Posterior vena cava (tissue), 2 donors: ENCODE measurements at places on chromosomes 13 and 19.

GRCh38 chr13:109026266-109026665 lies 396.9 kb downstream of the MYO16 start:
- DNase-seq: no peak

DNA sequence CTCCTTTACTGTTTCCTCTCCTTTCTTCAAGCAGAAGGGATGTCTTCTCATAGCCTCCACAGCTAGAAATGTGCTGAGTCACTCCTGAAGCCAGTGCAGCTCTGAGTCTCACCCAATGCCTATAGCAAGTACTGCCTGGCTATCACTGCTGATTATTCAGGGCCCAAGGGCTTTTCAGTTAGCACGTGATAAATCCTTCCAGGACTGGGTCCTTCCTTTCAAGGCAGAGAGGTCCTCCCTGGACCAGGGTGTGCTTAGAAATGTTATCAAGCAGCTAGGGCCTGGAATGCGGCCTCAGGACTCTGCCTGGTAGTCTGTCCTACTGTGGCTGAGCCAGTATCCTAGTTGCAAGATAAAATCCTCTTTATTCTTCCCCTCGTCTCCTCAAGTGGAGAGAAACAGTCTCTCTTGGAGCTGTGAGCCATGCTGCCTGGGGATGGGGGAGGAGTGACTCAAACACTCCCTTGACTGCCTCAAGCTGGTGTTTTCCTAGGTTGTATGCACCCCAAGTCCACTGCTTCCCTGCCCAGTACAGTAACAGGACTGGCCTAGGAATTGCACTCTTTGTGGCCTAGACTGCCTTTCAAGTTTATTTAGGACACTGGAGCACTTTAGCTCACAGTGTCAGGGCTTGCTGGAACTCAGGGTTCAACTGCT lies 198.7 kb upstream of the SERP2 start:
- DNase-seq: no peak

- no peak for DNase-seq
Measured at GRCh38 chr13:35787937-35788336, 311.4 kb upstream of the MAB21L1 start.

DNA sequence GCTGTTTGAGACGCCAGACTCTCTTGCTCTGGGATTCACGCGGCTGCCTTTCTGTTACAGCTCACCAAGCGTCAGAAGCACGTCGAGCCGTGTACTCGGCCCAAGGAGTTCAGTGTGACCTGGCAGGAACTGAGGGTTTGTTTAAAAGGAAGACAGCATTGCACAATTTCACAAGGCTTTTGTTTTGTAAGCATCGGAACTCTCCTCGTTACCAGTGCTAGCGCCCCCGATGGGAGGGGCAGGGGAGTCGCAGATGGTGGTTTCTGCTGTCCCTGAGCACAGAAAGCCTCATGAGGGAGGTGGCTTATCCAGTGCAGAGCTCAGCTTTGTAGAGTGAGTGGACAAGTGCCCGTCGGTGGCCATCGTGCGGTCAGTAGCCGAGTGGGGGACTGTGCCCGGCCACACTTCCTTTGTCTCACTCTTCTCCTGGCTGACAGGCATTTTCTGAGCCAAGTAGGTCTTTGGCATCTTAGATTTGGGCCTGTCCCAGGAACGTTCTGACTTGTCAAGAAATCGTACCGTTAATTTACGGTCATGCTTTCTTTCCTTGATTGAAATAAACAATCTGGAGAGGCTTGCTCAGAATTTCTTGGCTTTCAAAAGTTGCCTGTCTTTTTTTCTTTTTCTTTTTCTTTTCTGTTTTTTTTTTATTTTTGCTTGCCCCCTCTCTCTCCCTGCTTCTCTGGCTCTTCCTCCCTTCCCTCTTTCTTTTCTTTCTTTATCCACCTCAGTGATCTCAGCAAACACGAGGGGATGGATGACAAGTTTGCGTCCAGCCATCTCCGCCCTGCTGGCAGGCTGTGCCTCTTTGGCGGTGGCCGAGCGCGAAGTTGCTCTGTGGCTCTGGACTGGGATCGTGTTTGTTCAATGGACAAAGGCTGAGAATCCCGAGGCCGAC lies 7.7 kb downstream of the KDM4B start:
- DNase-seq: peak; percentile 94

DNA sequence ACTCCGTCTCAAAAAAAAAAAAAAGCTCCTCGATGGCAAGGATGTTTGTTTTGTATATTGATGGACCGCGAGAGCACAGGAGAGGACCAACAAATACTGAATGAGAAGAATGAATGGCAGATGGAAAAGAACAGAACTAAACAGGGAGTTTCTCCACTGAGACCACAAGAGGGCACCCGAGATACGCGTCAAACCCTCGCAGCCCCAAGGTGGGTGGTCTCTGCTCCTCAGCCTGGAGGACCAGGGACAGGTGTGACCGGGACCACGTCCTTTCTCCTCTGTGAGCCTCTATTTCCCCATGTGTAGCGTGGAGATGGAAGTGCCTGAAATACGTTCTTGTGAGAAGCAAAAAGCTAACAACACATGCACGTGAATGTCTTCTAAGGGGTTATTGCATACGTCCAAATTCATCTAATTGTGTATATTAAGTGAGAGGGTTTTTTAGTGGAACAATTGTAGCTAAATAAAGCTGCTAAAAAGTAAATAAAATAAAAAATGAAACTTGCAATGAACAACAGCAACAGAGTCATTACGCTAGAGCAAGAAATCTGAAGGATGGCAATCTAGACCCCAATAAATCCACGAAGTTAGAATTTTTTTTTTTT lies 8.3 kb upstream of the CDC42EP5 start:
- peak; percentile 64 for DNase-seq

- no peak for DNase-seq
Measured at GRCh38 chr13:88005188-88005587, 334.0 kb downstream of the SLITRK5 start.

GRCh38 chr13:38369058-38369457 lies 19.4 kb downstream of the UFM1 start:
- no peak for DNase-seq

DNA sequence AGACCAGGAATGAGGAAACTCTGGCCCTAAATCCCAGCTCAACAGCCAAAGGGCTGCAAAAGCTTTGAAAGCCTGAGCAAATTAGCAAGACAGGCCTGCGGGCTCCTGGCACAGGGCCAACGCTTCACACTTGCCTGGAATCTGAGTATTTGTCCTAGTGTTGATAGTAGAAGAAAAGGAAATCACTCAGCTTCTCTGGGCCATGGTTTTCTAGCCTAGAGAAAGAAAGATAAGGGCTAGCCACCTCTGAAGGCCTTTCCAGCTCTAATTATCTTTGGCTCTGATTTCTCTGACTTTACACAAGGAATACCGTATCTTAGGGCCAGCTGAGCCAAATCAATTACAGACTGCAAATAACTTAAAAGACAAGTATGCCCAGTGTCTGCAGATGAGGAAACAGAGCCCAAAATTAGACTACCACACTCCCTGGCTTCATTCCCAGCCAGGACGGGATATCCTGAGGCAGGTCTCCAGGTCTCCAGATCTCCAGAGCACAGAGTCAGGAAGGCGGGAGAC lies 69.6 kb downstream of the STK24 start:
- DNase-seq: peak; percentile 90

- DNase-seq: no peak
Measured at GRCh38 chr13:25871389-25872125, 180.3 kb downstream of the SHISA2 start.

DNA sequence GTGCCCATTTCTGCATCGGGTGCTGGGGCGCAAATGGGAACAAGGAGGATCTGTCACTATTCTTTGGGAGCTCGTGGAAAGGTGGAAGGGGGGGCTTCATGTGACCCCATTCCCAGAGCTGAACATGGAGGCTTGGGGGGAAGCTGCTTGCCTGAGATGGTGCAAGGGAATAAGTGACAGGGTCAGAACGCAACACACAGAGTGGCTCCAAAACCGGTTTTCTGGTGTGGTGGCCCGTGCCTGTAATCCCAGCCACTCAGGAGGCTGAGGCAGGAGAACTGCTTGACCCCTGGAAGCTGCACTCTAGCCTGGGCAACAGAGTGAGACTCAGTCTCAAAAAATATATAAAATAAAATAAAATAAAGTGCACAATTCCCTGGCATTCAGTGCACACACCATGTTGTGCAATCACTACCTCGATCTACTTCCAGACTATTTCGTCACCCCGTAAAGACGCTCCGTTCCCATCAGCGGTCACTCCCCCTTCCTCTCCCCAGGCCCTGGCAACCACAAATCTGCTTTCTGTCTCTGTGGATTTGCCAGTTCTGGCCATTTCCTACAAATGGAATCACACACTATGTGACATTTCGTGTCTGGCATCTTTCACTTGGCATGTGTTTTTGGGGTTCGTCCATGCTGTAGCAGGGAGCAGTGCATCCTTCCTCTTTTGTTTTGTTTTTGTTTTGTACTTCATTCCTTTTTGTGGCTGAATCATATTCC lies 18.2 kb upstream of the COMP start:
- peak; percentile 91 for DNase-seq

GRCh38 chr13:42383025-42383424 lies 111.1 kb downstream of the AKAP11 start:
- DNase-seq: no peak

DNA sequence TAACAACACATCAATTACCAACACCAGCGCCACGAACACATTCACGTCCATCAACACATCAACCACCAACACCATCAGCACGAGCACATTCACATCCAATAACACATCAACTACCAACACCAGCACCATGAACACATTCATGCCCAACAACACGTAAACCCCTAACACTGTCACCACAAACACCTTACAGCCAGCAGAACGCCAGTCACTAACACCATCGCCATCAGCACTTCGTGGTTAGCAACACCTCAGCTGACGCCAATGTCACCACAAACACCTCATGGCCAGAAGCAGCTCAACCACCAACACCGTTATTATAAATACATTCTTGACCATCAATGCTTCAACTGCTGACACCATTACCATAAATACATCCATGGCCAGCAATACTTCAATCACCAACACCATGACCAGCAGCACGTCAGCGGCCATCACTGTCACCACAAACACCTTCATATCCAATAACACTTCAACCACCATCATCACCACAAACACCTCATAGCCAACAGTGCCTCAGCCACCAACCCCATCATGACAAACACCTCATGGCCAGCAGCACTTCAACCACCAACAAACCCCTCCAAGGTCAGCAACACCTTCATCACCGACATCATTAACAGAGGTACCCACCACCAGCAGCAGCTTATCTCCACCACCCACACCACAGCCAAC lies 9.4 kb downstream of the FCER2 start:
- DNase-seq: no peak

DNA sequence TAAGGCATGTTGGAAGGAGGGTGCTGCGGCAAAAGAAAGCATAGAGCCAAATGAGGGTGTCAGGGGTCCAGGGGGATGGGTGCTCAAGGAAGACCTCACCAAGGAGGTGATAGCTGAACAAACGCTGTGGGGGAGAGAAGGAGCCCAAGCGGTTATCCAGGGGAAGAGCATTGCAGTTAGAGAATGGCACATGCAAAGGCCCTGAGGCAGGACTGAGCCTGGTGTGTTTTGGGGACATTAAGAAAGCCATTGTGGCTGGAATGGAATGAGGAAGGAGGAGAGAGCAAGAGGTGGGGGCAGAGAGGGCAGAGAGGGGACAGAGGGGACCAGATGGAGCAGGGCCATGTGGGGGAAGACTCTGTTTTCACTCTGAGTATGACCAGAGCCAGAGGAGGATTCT lies 6.1 kb upstream of the MYH14 start:
- no peak for DNase-seq

- no peak for DNase-seq
Measured at GRCh38 chr13:31485183-31485582, 254.1 kb upstream of the RXFP2 start.

DNA sequence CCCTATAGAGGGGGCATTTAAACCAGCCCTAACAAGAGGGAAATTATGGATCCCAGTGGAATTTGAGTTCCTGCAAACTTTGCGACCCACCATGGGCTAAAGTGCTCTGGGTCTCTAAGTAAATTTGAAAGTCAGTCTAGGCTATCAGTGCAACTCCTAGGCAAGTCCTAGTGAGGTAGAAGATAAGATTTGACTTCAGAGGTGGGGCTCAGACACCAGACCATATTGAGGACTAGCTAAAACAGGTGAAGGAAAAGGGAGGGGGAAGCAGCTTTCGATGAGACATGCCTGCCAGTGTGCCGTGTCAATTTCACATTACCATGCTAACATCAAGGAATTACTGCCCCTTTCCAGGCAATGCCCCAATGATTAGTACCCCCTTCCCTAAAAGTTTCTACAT lies 38.4 kb downstream of the CD320 start:
- peak; percentile 7 for DNase-seq

DNA sequence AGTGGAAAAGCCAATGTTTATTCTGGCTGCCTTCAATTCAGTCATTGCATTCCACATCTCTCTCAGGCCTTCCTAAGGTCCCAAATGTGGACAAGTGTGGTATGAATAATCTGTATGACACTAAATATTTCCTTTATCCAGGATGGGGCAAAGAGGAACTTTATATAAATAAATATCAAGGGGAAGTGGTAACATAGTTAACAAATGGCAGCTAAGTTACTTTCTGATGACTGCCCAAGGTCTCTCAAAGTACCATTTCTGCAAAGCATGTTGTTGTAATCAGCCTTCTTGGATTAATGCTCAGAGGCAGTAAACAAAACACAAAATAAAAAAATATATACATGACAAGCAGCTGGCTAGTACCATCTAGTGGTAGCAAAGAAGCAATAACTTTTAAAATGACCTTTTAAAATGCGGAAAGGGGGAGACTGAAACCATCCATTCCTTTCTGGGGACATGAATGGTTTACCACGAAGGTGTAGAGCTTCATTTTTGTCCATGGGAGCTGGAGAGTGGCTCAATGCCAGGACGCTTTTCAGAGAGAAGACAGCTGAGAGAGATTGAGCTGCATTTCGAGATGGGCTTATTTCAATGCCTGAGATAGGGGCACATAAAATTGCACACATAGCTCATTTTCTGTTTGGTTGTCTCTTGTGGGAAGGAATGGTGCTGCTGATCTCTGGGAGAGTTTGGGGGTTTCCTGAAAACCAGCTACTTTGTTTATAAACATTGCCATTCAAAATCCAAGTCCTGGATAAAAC lies 259.2 kb downstream of the RFC3 start:
- DNase-seq: no peak

GRCh38 chr19:42313840-42314755 lies 989 bp downstream of the TMEM145 start:
- no peak for DNase-seq

DNA sequence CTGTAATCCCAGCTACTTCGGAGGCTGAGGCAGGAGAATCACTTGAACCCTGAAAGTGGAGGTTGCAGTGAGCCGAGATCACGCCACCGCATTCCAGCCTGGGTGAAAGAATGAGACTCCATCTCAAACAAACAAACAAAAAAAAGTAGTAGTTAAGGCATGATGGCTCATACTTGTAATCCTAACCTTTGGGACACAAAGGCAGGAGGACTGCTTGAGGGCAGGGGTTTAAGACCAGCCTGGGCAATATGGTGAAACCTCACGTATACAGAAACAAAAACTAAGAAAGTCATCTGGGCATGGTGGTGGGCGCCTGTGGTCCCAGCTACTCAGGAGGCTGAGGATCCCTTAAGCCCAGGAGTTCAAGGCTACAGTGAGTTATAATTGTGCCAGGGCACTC lies 1.8 kb downstream of the DNMT1 start:
- DNase-seq: no peak

GRCh38 chr13:94170145-94170571 lies 309.3 kb downstream of the DCT start:
- peak; percentile 84 for DNase-seq
